ENCODE measurements at places on chromosomes 12 and 14.
A peak's percentile ranks its signal among the peaks of the same experiment; 100 is the strongest.

GRCh38 chr14:32224737-32225377 lies 21.8 kb upstream of the RNU6-8 start:
- DNase-seq, result no peak

- no peak for DNase-seq
These were observed 153.2 kb downstream of the CACNA1C start for GRCh38 chr12:2205996-2206395.

DNA sequence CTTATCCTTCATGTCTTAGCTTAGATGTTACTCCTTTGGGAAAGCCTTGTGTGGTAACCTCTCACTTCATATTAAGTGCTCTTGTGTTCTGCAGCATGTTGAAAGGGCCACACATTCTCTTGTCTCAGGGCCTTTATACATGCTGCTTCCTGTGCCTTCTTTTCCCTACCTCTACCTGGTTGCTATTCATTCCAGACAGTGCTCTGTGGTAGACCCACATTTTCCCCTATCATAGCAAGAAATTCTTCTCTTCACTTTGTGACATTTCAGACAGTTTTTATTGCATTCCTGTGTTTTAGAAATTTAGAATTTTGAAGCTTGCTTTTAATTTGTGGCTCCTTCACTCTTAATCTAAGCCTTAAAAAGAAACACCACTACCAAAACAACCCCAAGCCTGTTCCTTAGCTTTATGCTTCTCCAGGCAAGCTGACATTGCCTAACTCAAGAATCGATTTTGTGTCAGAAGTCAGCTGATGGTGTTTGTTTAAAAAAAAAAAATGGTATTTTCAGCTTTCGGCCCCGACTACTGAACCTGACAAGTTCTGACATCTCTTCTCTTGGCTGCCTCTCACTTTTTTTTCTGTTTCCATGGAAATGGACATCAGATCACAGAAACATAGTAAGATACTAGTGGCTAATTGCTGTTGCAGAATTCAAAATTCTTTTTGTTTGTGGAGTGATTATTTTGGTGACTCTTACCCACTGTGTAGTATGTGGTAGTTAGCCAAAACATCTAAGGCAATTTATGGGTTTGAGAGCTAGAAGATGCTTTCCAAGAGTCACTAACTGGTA lies 156.3 kb downstream of the NUBPL start:
- DNase-seq, result no peak

GRCh38 chr14:99245564-99246511 lies 26.2 kb downstream of the BCL11B start:
- no peak for DNase-seq

- DNase-seq, result no peak
These were observed 195.8 kb downstream of the TSPAN9 start for GRCh38 chr12:3272958-3273357.

GRCh38 chr12:131610181-131610580 lies 100.7 kb upstream of the SFSWAP start:
- DNase-seq, result no peak

DNA sequence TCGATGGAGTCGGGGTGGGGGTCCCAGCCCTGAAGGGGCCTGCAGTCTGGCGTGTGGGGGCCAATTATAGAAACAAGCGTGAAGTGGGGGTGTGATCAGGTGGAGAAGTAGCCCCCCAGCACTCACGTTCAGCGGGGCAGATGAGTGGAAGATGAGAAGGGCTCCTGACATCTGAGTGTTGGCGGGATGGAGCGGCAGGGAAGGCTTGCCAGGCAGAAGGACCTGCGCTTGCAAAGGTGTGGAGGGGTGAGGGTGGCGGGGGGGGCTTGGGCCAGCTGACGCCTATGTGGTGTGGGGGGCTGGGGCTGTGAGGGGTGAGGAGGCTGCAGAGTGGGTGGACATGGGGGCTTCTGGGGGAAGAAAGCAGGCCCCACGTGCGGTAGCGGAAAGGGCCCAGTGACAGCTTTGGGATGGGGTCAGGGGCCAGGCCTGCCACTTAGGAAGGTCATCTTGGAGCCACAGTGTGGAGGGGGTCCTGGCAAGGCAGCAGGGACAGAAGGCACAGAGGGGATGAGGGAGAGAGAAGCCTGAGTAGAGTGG lies 22.2 kb upstream of the BEGAIN start:
- DNase-seq, result no peak

DNA sequence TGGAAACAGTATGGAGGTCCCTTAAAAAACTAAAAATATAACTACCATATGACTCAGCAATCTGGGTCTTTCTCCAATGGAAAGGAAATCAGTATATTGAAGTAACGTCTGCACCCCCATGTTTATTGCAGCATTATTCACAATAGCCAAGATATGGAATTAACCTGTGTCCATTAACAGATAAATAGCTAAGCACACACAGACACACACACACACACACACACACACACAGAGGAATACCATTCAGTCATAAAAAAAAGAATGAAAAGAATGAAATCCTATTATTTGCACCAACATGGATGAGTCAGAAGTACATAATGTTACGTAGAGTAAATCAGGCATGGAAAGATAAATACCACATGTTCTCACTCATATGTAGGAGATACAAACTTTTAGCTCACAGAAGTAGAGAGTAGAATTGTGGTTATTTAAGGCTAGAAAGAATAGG lies 4.7 kb downstream of the KLRK1 start:
- no peak for DNase-seq

DNA sequence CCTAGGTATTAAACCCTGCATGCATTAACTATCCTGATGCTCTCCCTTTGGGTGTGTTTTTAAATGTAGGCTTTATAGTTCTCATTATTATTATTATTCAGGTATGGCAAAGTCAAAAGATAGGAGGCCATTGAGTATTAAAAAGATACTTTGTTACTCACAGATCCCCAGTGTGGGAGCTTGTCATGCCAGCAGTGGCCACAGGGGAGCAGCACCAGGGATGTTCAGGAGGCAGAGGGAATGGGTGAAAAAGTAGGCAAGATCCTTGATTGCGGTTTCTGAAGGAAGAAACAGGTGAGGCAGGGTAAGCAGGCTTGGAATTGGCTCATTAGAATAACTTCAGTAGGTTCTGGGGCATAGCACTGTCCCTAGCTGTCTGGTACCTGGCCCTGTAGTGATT lies 382.2 kb downstream of the MED13L start:
- DNase-seq, result no peak

GRCh38 chr12:119340578-119340977 lies 6.0 kb downstream of the CCDC60 start:
- DNase-seq, result no peak

- no peak for DNase-seq
These were observed 3.1 kb downstream of the RDH16 start for GRCh38 chr12:56954057-56954957.

- DNase-seq, result no peak
These were observed 260.8 kb downstream of the TTC8 start for GRCh38 chr14:89085231-89085731.

DNA sequence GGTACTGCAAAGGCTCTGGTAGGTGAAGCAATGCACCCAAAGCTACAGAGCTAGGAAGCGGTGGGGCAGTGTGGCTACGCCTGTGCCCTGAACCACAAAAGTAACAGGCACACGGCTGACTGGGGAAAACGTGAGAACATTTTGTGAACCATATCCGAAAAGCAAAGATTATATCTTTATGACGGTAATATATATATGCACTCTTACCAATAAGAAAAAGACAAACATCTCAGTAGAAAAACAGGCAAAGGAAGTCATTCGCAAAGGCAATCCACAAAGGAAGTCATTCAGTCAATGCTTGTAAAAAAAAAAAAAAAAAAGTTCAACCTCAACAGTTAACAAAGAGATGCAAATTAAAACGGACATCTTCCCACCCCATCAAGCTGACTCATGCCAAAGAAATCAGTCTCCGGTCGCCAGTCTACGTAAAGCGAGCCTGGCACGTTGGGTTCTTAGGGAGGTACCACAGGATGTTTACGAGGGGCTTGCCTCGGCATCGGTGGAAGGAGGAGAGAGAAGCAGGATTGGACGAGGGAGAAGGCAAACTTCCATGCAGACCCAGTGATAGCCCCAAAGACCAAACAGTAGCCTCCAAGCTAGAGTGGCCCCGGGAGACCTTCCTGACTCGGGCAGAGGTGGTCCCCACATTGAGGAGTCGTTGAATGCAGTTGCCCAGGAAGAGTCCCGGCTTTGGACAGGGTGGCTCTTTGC lies 39.4 kb upstream of the PPP2R5C start:
- DNase-seq, result no peak

- no peak for DNase-seq
These were observed 48.9 kb downstream of the PPP1R12A start for GRCh38 chr12:79885911-79886490.

- no peak for DNase-seq
These were observed 32.6 kb downstream of the CMKLR1 start for GRCh38 chr12:108306506-108306905.

GRCh38 chr12:96456265-96456974 lies 33.0 kb upstream of the CFAP54 start:
- DNase-seq, result peak; percentile 34

GRCh38 chr14:51095854-51096823 lies 1.2 kb upstream of the TRIM9 start:
- DNase-seq, result no peak

DNA sequence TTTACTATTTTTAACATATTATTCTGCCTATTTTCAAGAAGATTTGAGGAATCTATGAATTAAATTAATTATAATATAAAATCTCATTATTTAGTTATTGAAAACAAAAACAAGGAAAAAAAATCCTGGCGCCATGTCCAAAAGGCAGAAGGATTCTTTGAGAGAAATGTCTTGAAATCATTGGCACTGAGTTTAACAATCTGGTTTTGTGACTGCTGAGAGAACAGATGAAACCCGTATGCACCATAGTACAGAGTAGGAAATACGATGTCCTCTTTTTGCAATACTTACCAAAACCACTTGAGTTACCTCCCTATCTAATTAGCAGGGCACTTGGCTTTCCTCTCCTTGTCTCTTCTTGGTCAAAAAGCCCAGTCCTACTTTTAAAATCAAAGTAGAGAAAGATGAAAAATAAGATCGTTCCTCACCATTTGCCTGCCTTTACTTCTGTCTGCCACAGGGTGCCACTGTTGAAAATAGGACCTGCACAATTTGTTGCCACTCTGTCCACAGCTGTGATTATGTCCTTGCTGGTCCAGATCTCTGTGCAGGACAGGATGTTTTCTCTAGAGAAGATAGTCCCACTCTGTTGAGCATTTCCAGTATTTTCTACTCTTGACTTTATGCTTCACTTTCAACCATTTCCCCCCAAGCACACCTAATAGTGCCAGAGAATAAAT lies 179.7 kb downstream of the PDZRN4 start:
- no peak for DNase-seq

GRCh38 chr12:118350908-118351559 lies 21.7 kb downstream of the TAOK3 start:
- no peak for DNase-seq

- DNase-seq, result no peak
These were observed 36.5 kb downstream of the HIGD1C start for GRCh38 chr12:50988871-50989270.

- no peak for DNase-seq
These were observed 121.1 kb upstream of the NCOR2 start for GRCh38 chr12:124688356-124688992.

GRCh38 chr12:69821456-69822159 lies 3.4 kb upstream of the MYRFL start:
- no peak for DNase-seq

GRCh38 chr14:96574633-96575632 lies 72.8 kb downstream of the PAPOLA start:
- no peak for DNase-seq
